ENCODE measurements at places on chromosomes 5 and 9.

DNA sequence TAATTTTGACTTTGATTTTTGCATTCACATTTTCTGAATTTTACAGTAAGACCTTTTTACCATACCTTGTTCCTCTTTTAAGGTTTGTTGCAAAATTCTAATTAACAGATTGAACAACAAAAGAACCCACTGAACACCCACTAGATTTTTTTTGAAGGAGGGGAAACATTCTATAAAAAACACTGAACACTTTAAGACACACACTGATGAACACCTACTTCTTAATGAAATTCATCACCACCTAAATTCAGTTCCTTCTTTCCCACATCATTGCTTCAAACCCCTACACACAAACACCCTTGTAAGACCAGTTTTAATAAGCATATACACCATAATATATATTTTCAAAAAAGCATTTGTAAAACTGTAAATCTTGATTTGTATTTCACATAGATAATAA is 559.0 kb upstream of the MEF2C start:
- DNase-seq: no peak

- no peak for DNase-seq
Observed at GRCh38 chr9:16329671-16330113, 540.8 kb downstream of the BNC2 start.

GRCh38 chr5:93164690-93165089 is 416.3 kb downstream of the NR2F1-AS1 start:
- DNase-seq: peak; percentile 87

DNA sequence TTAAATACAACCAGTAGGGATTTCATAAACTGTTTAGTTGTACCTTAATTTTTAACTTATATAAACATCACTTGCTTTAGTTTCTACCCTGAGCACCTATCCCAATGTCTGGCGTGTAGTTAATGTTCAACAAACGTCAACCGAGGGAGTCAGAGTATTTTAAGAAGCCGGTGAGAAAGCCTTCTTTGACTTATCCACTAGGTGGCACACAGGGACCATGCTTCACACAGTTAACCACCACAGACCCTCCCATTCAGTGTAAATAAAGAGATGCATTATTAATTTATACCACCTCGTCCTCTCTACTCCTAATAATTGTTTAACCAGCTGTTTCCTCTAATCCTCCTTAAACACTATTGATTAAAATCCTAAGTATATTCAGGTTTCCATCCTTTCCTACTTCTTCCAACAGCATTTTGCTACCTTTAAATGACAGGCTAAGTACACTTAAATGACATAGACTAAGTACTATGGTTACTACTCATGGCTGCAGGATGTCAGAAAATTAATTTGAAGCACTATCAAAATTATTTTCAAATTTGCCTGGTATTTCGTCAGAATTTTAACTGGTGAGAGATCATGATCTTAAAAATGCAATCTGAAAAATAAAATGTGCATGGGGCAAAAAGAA is 2.3 kb downstream of the HAPLN1 start:
- peak; percentile 28 for DNase-seq
